Activated naive CD8-positive, alpha-beta T cell treated with anti-CD3 and anti-CD28 coated beads, Interleukin-2, amount 50 U/mL, for 24 hours (primary cell): ENCODE measurements at places on chromosomes 4 and X.
A peak's percentile ranks its signal among the peaks of the same experiment; 100 is the strongest.

DNA sequence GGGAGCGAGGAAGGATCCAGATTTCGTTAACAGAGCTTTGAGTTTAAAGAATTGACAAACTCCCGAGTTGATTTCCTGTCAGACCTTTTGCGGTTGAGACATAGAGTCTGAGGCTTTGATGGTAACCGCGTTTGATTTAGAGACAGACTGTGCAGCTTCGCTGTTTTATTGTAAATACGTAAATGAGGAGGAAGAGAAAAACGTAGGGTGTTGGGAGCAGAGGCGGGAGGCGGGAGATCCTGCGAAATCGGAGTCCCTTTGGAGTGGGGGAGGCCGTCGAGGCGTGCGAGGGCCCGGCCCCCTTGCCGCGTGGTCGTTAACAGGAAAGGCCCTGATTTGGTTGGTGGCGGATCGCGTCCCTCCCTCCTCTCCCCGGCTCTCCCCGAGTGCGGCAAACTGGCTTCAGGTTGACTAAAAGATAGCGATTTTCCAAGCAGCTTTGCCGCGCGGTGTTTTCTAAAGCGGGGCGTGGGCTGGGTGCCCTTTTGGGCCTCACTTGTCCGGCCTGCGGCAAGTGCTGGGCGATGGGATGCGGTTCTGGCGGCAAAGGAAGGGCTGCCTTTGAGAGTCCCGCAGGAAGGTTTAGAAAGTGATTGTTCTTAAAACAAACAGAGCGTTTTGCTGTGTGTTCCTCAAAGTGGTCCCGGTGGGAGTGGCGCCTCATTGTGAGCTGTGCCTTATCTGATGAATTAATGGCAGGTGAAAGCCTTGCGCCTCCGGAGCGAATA, 857 bp downstream of the SCML1 start:
- DNase-seq: peak; percentile 48

DNA sequence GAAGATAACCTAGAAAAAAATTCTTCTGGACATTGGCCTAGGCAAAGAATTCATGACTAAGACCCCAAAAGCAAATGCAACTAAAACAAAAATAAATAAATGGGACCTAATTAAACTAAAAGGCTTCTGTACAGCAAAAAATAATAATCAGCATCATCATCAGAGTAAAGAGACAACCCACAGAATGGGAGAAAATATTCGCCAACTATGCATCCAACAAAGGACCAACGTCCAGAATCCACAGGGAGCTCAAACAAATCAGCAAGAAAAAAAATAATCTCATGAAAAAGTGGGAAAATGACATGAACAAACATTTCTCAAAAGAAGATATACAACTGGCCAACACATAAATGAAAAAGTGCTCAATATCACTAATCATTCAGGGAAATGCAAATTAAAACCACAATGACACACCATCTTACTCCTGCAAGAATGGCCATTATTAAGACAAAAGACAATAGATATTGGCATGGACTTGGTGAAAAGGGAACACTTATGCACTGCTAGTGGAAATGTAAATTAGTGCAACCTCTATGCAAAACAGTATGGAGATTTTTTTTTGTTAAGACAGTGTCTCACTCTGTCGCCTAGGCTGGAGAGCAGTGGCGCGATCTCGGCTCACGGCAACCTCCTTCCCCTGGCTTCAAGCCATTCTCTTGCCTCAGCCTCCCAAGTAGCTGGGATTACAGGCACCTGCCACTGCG, 29.9 kb downstream of the ELF2 start:
- DNase-seq: no peak

DNA sequence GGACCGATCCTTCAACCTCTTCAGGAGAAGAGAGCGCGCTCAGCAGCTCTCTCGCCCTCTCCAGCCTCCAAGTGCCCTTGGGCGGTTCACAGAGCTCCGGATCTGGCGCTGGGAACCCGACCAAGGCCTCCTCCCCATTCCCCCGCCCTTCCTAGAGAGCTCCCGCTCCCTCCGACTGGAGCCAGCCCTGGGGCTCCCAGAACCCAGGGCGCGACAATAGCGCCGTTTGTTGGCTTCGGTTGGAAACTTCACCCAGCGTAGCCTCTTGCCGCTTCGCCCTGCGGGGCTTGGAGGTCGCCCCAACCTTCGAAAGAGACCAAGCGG, 3.1 kb upstream of the SOX3 start:
- DNase-seq: no peak

DNA sequence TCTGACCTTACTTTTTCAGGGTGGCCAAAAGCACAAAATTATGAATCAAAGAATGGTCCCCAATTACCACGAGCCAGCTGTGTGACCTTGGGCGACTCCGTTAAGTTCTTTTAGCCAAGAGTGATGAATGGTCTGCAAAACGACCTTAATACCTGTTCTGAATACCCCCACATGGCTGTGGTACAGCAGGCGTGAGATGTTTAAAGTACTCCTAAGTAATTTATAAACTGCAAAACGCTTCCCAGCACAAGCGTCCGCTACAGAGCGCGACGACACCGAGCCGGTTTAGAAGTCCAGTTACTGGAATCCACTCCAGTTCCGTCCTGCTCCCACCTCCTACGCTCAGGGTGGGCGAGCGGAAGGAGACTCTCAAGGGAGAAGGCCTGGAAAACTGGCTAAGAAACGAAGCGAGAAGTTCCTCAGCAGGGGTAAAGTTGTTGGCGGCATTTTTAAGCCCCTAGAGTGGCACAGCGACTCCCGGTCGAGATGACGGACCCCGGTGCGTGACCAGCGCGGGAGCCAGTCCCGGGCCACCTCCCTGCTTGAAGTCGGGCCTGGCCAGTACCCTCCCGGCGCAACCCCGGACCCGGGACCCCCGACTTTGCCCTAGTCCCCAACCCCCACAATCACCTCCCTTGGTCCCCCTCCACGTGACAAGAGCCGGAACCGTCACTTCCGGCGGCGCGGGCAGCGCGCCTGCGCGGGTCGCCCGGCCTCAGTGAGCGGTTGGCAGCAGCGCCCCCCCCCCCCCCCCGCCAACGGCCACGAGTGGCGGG, 659 bp upstream of the BMP2K start:
- peak; percentile 89 for DNase-seq

DNA sequence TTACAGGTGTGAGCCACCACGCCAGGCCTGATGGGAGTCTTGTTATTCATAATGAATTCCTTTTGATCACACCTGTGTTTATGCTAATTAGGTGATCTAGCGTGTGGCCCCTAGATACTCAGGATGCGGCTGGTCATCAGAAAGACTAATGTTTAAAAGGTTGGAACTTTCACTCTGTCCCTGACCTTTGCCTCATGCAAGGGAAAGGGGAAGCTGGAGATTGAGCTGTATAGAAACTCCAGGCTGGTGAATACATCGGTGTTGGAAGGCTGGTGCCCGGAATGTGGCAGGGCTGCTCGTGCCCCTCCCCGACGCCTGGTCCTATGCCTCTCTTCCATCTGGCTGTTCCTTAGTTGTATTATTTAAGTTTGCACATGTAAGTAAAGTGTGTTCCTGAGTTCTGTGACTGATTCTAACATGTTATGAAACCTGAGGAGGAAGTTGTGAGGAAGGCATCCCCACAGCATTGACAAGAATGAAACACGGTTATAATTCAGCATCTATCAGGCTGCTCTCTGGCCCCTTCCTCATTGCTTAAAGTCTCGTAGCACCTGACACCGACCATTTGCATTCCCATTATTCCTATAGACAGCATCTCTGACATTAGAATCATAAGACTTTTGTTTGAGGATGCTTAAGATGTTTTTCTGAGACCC, 28.9 kb downstream of the CASP3 start:
- no peak for DNase-seq

- no peak for DNase-seq
Observed at GRCh38 chr4:37475087-37475486, 211.1 kb downstream of the RELL1 start.

DNA sequence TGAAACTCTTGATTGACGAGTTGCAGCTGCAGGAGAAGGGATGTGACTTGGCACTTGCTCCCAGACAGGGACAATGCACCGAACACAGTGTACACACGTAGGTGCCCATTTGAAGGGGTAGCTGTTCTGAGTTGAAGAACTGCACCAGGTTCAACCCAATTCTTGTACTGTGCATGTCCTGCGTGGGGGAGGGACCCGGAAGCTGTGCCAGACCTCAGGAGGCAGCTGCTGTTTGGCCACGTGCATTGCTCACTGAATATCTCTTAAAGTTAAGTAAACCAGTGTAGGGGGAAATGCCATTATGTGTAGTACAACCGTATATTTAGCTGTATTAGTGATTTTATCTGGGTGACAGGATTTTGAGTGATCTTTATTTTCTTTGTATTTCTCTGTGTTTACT, 12.0 kb upstream of the RBBP7 start:
- DNase-seq: peak; percentile 10

DNA sequence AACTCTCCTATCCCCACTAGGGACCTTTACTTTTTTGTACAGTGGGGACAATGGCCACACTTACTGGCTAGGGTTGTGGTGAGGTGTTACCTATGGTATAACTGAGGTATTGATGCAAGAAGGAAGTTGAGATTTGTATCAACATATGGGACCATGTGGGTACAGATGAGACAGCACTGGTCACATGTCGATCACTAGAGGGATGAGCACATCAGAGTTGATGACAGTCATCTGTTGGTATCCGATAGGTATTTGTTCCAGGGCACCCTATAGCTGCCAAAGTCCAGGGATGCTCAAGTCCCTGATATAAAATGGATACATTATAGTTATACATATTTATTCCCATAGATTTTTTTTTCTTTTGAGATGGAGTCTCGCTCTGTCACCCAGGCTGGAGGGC, 12.6 kb upstream of the SLC10A3 start:
- DNase-seq: no peak

- no peak for DNase-seq
Observed at GRCh38 chr4:114830628-114831027, 232.0 kb downstream of the UGT8 start.

DNA sequence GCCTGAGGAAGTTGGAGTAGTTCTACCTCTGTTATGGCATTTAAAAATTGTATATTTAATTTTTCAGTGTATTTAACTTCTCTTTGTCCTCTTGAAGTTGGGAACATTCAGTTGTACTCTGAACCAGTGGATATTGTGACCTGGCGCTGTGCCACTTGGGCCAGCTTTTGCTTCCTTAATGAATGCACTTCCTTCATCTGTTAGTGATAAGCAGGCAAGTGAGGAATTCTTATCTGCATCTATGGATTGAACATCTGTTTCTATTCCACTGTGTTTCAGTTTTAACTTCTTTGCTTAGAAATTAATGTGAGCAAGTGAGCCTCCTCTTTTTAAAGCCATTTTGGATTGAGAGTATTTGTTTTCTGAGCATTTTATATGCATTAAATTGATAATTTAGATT, 128.3 kb downstream of the UCHL1 start:
- no peak for DNase-seq

DNA sequence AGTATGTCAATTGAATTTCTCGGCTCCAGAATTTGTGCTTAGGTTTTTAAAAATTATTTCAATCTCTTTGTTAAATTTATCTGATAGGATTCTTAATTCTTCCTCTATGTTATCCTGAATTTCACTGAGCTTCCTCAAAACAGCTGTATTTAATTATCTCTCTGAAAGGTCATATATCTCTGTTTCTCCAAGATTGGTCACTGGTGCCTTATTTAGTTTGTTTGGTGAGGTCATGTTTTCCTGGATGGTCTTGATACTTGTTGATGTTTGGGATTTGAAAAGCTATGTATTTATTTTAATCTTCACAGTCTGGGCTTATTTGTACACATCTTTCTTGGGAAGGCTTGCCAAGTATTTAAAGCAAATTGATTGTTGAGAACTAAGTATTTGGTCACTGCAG, 24.7 kb upstream of the HERC3 start:
- DNase-seq: no peak

DNA sequence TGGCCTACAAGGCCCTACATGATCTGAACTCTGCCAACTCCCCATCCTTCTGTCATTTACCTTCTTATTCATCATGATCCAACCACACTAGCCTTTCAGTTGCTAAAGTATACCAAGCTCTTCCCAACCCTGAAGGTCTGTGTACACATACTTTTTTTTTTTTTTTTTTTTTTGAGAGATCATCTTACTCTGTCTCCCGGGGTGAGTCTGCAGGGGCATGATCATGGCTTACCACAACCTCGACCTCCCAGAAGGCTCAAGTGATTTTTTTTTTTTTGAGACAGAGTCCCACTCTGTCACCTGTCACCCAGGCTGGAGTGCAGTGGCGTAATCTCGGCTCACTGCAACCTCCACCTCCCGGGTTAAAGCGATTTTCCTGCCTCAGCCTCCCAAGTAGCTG, 5.9 kb upstream of the UTP14A start:
- DNase-seq: no peak

- no peak for DNase-seq
Observed at GRCh38 chrX:11264925-11265324, 28.3 kb upstream of the AMELX start.

DNA sequence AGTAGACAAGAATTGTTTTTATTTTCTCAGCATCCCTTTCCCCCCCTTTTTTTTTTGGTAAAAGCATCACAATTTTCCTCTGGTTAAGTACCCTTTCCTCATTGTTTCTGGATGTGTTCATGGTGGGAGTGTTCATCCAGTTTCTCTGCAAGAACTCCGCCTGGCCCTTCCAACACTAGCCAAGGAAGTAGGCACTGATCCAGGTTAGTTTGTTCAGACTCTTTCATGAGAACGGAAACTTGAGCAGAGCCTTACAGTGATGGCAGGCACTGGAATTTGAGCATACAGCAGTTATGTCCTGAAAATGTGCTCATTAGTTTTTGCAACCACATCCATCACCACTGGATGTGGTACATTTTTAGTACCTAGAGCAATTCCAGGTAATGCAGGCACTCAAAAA, 336.1 kb upstream of the BOD1L1 start:
- no peak for DNase-seq

- no peak for DNase-seq
Observed at GRCh38 chr4:106796876-106797275, 239.2 kb downstream of the DKK2 start.

DNA sequence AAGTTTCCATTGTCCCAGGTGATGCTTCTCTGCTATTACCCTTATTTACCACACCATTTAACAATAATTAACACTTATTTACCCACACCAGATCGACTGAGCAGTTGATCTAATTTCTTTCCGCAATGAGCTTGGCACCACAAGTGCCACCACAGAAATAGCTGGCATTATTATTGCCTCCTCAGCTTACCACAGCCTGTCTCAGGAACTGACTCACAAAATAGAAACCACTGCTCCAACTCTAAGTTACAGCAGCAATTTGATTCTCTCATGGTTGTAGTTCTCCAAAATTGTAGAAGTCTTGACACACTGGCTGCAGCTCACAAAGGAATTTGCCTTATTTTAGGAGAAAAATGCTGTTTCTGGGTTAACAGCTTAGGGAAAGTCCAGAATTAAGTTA, 22.5 kb downstream of the ZNF721 start:
- no peak for DNase-seq

GRCh38 chr4:123555233-123555806, 158.7 kb downstream of the SPRY1 start:
- no peak for DNase-seq

GRCh38 chr4:121096629-121097028, 24.3 kb upstream of the NDNF start:
- no peak for DNase-seq

DNA sequence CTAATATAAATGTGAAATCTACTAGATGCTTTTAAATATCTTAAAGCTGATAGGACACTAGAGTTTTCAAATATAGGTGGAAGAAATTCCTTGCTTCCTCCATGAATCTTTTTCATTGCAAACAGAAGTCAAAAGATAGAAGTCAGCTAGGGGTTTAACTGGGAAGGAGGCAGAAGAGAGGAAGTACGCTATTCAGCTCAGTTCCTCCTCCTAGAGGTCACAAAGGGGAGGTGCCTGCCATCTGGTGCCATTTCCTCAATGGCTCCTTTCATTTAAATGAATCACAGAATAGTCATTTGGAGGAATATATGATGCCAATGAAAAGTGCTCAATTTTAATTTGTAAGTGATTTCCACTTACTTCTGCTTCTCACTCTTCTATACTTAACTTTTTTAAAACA, 8.5 kb downstream of the COL25A1 start:
- DNase-seq: peak; percentile 11

GRCh38 chr4:140141210-140141835, 12.7 kb downstream of the MAML3 start:
- no peak for DNase-seq
